Non-pigmented ciliary epithelial cell (primary cell): ENCODE measurements at places on chromosomes 1 and 21.
A peak's percentile ranks its signal among the peaks of the same experiment; 100 is the strongest.

GRCh38 chr1:43861988-43862735 is 71.4 kb upstream of the ARTN start:
- DNase-seq: no peak

GRCh38 chr1:206912445-206913095 is 9.2 kb downstream of the FCMR start:
- DNase-seq: peak; percentile 38

- no peak for DNase-seq
These were observed 129.0 kb downstream of the TGFB2 start for GRCh38 chr1:218474128-218474527.

GRCh38 chr1:32055416-32055815 is 17.3 kb upstream of the TMEM39B start:
- DNase-seq: no peak

DNA sequence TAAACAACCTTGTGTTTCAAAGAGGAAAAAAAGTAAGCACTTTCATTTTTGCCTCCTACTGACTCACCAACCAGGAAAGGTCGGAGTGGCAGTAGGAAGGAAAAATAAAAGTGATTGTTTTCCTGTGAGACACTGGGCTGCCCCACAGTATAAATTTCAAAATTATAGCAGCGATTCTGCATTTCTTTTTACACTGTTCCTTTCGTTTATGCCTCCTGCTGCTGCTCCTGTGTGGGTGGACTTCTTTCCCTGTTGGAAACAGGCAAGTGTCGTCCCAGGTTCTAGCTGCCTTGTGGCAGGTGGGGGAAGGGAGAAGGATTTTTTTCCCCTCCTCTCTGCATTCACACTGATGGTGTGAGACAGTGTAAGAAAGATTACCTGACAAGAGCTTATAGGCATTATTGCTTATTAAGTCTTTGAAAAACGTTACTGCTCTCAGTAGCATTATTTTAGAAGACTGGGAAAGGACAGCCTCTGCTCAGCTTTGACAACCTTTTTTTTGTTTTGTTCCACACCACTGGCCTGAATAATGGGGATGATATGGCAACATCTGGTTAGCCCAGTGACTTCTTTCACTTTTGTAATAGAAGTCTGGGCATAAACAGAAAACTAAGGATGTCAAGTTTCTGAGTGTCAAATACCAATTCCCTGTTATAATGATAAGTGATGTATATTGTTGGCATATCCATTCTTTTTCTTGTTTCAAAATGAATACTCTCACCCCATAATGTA is 77.9 kb downstream of the NEK7 start:
- DNase-seq: peak; percentile 15

DNA sequence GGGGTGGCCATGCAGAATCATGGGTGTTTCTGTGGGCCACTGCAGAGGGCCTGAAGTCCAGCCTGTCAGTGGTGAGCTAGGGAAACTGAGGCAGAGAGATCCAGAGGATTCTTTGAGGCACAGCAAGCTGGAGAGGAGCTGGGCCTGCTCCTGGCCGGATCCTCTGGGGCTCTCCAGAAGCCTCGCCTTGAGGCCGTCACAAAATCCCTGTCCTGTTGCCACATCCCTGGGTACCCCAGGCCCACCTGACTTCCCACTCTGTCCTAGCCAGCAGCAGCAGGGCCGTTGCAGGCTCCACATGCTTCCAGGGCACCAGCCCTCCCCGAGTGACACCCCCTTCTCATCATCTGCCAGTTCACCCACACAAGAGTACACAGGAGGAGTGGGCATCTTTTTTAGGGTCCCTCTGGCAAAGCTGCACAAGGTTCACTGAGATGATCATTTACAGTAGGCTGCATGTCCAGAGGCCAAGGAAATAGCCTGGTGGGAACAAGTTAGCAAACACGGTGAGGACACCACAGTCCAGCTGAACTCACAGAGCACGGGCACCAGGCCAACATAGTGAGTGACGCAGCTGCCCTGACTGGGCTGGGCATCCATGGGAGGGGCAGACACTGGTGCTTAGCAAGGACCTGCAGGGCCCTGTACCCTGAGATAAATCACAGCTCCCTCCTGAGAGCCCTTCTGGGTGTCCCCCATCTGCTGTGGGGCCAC is 25.1 kb upstream of the TSPEAR start:
- no peak for DNase-seq

- no peak for DNase-seq
These were observed 7.7 kb upstream of the CD5L start for GRCh38 chr1:157849229-157849875.

DNA sequence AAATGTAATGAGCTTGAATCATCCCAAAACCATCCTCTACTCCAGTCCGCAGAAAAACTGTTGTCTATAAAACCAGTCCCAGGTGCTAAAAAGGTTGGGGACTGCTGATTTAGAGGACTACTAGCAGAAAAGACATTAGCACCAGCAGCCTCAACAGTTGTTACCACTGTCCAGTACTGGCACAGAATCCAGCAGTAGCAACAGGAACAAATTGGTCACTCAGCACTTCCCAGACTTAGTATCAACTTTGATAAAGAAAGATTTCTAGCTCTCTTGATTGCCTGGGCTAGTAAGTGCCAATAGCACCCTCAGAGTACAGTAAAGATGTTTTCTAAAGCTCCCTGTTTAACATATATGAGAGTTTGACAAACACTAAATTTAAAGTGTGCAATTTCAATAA is 127.9 kb downstream of the FAF1 start:
- no peak for DNase-seq

GRCh38 chr1:45221716-45222115 is 15.3 kb upstream of the ZSWIM5 start:
- no peak for DNase-seq

DNA sequence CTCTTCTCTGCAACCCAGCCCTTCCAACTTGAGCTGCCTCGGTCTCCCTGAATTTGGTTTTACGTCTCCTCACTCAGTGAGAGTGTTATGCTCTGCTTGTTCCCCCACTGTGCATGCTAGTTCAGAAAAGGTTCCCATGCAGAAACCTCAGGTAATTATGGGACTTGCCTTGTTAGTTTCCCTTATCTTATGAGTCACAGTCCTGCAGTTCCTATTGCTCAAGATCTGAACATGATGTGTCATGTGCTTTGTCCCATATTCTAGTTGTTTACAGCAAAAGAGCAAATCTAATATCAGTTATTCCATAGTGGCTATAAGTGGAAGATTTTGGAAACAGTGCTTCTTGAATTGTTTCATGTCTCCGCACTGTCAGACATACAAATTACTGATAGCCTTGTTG is 74.4 kb downstream of the DUSP10 start:
- DNase-seq: peak; percentile 51

DNA sequence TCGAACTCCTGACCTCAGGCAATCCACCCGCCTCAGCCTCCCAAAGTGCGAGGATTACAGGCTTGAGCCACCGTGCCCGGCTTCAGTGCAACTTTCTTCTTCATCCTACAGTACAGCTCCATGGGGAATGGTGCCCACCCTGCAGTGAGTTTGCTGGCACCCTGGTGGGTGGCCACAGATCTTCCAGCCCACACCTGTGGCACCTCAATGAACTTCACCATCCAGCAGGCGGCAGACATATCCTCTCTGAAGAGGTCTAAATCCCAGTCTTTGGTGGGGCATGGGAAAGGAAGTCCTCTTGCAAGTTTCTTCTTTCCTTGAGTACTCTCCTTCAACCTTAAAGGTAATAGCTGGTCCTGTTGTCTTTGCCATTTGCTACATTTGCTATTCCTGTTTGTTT is 18.1 kb upstream of the ZBTB8A start:
- no peak for DNase-seq

- no peak for DNase-seq
These were observed 79.7 kb upstream of the RAB4A start for GRCh38 chr1:229191066-229191674.

GRCh38 chr1:65469126-65469888 is 48.8 kb downstream of the LEPR start:
- no peak for DNase-seq

GRCh38 chr1:54017979-54018378 is at the start of gene LDLRAD1:
Gene LDLRAD1 (minus strand): TSS chr1:54018186. CDS start chr1:54018112, 74 bp downstream.
- DNase-seq: no peak

GRCh38 chr1:214455479-214455878 is 95.9 kb downstream of the PTPN14 start:
- no peak for DNase-seq

DNA sequence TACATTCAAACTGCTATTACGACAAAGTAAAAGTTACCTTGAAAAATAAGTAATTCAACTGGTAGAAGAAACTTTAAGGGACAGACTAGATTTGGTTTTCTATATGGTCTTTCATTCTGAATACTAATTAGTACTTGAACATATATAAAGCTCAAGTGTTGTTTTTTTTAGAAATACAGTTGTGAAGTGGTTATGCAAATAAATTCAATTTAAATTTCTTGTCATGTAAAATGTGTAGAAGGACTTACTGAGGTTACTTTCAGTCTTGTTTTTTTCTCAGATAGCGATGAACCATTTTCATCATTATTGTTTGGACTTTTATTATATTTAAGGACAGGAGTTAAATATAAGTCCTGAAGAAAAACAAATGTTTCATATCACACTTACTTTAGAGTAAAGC is 24.4 kb downstream of the HS2ST1 start:
- DNase-seq: no peak

DNA sequence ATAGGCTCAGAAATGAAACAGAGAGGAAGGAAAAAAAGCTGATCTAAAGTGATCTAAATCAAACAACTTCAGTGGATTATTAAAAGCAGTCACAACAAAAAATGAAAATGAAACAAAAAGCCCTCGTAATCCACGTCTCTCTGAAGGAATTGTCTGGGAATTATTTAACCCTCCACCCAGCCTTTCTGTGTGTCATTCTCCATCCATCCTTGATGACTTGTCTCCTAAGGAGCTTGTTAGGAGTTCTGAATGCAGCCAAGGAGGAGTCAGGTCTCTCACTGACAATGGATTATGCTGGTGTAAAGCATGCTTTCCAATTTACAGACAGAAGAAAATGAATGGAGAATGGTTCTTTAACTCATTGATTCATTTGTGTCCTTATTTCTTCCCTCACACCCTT is 359.3 kb upstream of the RUNX1 start:
- no peak for DNase-seq

GRCh38 chr1:156899956-156900718 is 6.6 kb downstream of the PEAR1 start:
- DNase-seq: no peak
